ENCODE measurements at places on chromosomes 11 and 22. TPM values are rescaled to one million over a fixed set of nuclear protein-coding genes. Genes with fewer than 3 reads are reported as not detected.

DNA sequence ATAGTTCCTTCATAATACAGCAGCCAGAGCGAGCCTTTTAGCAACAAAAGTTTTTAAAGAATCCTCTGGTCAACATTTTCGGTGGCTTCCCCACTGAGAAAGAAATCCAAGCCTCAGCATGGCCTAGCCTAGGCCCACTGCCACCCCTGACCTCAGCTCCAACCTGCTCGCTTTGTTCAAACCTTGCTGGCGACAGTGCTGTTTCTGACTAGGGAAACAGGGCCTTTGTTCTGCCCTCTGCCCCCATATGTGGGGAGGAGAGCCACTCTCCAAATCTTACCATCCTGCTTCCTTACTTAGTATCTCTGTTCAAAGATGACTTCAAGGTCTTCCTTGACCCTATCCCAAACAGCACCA lies 95.8 kb downstream of the CCDC83 start:
- no peaks in the 10 kb centered on the region for H3K4me1 ChIP-seq
- no peak overlapping the region for H3K4me3 ChIP-seq
- no peak for DNase-seq
- H3K27me3 ChIP-seq = no peaks in the 10 kb centered on the region
- peaks cover 24% of the 10 kb centered on the region for H3K36me3 ChIP-seq

DNA sequence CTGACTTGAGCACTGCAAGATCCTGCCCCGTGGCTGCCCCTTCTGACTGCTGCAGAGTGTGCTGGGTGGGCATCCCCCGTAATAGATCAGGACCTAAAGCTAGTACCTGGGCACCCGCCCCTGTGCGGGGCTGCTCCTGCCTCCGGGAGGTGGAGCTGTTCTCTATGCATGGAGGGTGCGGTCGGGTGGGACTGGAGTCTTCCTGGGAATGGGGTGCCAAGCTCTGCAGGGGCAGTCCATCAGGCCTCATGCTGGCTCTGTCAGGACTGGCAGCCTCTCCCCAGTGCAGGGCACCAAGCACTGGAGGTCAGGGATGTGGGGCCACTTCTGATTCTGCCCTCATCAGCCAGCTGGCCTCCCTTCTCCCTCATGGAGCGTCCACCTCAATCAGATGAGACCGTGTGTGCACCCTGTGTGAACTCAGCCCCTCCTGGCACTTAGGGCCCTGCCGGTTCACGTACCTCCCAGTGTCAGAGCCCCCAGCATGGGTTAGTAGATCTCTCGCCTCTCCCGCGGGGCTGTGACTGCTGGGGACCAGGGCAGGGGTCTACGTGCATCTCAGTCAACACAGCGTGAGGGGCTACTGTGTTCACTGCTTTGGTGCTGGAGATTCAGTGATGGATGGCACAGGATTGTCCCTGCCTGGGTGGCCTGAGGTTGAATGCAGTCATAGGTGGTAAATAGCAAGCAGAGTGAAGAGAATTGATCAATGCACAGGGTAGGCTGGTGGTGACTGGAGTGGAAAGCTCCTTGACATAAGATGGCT lies 30.8 kb downstream of the MPPED1 start:
- no peak overlapping the region for H3K27ac ChIP-seq
- H3K36me3 ChIP-seq = no peaks in the 10 kb centered on the region
- H3K4me1 ChIP-seq = no peaks in the 10 kb centered on the region
- H3K27me3 ChIP-seq = no peaks in the 10 kb centered on the region

GRCh38 chr22:24465566-24465965 lies 29.6 kb upstream of the UPB1 start:
- no peak overlapping the region for H3K4me3 ChIP-seq
- H3K27ac ChIP-seq = no peak overlapping the region
- no peaks in the 10 kb centered on the region for H3K4me1 ChIP-seq

Gene TUG1
- total RNA-seq = 86.2 TPM

GRCh38 chr11:95485115-95485900 lies 254.3 kb upstream of the SESN3 start:
- DNase-seq = no peak
- H3K36me3 ChIP-seq = no peaks in the 10 kb centered on the region

- no peak for DNase-seq
- peaks cover under 1% of the 10 kb centered on the region for H3K4me1 ChIP-seq
- H3K27me3 ChIP-seq = no peaks in the 10 kb centered on the region
- H3K27ac ChIP-seq = no peak overlapping the region
- H3K36me3 ChIP-seq = peaks cover 52% of the 10 kb centered on the region
Measured at GRCh38 chr22:37925330-37925729, 19.2 kb downstream of the MICALL1 start.

- H3K27me3 ChIP-seq = no peaks in the 10 kb centered on the region
- no peaks in the 10 kb centered on the region for H3K4me1 ChIP-seq
- no peak for DNase-seq
- no peak overlapping the region for H3K4me3 ChIP-seq
- no peaks in the 10 kb centered on the region for H3K36me3 ChIP-seq
Measured at GRCh38 chr11:86629045-86629706, 43.2 kb downstream of the ME3 start.

Gene CCDC15
- 1.1 TPM for total RNA-seq

DNA sequence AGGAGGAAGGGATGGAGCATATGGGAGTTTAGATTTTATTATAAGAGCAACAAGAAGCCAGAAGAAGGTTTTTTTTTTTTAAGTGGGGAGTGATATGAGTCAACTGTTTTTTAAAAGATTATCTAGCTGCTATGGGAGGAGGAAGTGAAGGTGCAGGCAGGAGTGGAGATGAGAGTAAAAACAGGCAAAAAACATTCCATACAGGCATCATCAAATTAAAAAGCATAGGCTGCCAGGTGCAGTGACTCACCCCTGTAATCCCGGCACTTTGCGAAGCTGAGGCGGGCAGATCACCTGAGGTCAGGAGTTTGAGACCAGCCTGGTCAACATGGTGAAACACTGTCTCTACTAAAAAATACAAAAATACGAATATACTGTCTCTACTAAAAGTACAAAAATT lies 368.4 kb upstream of the MTNR1B start:
- DNase-seq = no peak
- H3K27ac ChIP-seq = no peak overlapping the region
- no peak overlapping the region for H3K4me3 ChIP-seq
- H3K36me3 ChIP-seq = no peaks in the 10 kb centered on the region

DNA sequence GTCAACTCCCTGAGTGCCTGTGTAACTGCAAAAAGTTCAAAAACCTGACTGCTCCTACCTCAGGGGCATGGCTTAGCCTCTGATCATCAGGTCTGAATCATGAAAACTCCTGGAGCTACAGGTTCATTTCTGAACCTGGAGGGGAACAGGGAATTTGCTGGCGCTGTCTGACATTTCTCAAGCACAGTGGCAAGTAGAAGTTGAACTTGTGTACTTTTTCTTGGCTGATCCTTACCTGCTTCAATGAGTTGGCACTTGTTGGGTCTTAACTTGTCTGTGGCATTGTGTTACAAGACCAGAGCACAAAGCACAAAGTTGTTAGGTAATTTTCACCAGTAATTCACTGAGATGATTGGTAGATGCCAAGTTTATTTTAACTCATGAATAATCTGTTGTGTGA lies 3.3 kb downstream of the TMEM109 start:
- no peak for DNase-seq
- H3K4me1 ChIP-seq = peaks cover 53% of the 10 kb centered on the region
- peaks cover 39% of the 10 kb centered on the region for H3K36me3 ChIP-seq
- H3K27ac ChIP-seq = no peak overlapping the region

Gene TCF20
- 61.6 TPM for total RNA-seq

- no peaks in the 10 kb centered on the region for H3K27me3 ChIP-seq
- no peak overlapping the region for H3K4me3 ChIP-seq
Measured at GRCh38 chr11:103961010-103961409, 75.4 kb upstream of the DDI1 start.

GRCh38 chr11:128239306-128239705 lies 348.1 kb downstream of the ETS1 start:
- no peak overlapping the region for H3K4me3 ChIP-seq
- no peak overlapping the region for H3K27ac ChIP-seq
- no peaks in the 10 kb centered on the region for H3K36me3 ChIP-seq
- H3K4me1 ChIP-seq = no peaks in the 10 kb centered on the region
- H3K27me3 ChIP-seq = no peaks in the 10 kb centered on the region

Gene MMP3
- not detected for total RNA-seq

DNA sequence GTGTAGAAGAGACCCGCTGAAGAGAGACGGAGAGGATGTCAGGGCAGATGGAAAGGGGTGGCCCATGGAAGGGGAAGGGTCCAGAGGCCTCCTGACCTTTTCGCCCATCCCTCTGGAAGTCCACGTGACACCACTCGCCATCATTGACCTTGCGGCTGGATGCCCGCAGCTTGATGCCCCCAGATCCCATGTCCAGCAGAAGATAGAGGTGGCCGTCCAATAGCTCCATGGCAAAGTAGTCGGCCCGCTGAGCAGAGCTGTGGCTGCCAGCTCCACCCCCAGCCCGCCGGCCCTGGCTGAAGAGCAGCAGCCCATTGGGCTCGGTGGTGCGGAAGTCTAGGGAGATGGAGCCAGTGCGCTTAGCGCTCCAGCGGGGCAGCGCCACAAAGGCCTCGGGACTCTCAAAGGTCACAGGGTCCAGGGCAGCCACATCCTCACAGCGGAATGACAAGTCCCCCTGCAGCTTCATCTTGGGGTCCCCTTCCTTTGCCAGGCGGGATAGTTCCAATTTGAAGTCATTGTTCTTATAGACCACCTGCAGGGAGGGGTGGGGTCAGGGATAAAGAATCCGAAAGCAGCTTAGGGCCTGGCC lies 55.7 kb downstream of the NRXN2 start:
- no peaks in the 10 kb centered on the region for H3K4me1 ChIP-seq
- H3K27ac ChIP-seq = no peak overlapping the region
- no peak for DNase-seq

DNA sequence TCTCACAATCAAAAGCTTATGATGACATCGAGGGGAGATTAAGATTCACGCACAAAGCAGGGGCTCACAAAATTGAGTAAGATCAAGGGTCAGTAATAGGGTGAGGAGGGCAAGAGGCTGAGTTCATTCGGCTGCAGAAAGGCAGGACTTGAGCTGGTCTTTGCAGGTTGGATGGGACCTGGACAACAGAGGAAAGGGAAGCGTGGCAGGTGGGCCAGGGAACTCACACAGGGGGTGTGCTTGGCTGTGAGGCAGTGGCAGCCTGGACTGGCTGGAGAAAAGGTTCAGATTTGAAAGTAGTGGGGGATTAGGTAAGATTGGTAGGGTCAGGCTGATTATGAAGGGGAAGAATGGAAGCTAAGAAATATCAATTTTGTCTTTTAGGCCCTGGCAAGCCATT lies 161.6 kb downstream of the PKNOX2 start:
- no peak overlapping the region for H3K4me3 ChIP-seq
- no peak overlapping the region for H3K27ac ChIP-seq
- DNase-seq = no peak
- H3K27me3 ChIP-seq = no peaks in the 10 kb centered on the region

DNA sequence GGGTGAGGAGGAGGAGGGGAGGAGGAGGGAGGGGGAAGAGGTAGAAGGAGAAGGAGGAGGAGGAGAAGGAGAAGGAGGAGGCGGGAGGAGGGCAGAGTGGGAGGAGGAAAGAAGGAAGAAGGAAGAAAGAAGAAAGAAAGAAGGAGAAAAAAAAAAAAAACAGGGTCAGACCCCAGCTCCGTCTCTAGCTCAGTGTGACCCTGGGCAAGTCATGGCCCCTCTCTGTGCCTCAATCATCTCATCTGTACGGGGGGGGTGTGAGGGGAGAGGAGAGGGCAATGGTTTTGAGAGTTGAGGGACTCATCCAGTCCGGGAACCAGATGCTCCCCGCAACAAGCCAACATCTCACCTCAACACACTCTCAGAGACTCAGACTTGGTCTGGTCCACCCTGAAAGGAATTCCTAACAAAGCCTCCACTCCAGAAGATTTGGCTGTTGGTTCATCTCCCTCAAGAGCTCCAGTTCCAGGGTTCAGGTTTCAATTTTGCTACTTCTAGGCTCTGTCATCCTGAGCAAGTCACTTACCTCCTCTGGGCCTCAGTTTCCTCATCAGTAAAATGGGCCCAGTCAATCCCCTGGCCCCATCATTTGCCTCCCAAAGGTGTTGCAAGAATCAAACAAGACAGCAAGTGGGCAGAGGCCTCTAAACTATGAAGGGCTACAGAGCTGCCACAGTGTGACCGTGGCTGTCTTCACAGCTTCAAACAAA lies 7.7 kb downstream of the CARD10 start:
- no peak for DNase-seq
- no peak overlapping the region for H3K27ac ChIP-seq
- H3K27me3 ChIP-seq = no peaks in the 10 kb centered on the region
- H3K36me3 ChIP-seq = no peaks in the 10 kb centered on the region

Gene CCDC87
- 0.25 TPM for total RNA-seq

- no peak overlapping the region for H3K27ac ChIP-seq
- H3K4me1 ChIP-seq = no peaks in the 10 kb centered on the region
- H3K4me3 ChIP-seq = no peak overlapping the region
- H3K27me3 ChIP-seq = no peaks in the 10 kb centered on the region
Measured at GRCh38 chr11:33713151-33713855, 12.7 kb upstream of the C11orf91 start.

All from CD4-positive, alpha-beta T cell (primary cell).